ENCODE measurements at places on chromosomes 2 and 18.

DNA sequence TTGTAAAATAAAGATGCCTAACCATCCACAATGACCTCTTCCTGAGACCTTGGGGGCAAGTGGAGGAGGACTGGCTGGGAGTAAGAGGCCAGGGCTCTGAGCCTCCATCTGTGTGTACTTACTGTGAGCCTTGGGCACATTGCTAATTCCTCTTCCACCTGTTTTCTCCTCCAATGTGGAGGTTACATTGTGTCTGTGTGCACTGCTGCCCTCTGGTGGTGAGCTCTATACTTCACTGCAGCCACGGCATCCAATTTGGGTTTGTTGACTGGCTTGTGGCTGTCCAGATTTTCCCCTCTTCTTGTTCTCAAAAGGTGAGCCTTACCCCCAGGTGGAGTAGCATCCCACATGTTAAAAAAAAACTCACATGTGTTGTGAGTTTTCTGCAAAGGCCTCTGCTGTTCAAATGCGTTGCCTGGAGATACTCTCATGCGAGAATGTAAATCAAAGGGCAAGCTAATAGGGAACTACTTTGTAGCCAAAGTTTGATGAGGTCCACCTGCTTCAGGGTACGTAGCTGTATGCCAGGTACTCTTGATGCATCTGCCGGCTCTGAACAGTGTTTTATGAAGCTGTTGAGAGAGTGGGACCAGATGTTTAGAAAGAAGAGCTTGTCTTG is 80.8 kb downstream of the APOB start:
- peak; percentile 29 for DNase-seq

- no peak for DNase-seq
These were observed 284.7 kb downstream of the IRS1 start for GRCh38 chr2:226514895-226515294.

GRCh38 chr2:134668821-134669220 is 50.0 kb downstream of the TMEM163 start:
- peak; percentile 35 for DNase-seq

DNA sequence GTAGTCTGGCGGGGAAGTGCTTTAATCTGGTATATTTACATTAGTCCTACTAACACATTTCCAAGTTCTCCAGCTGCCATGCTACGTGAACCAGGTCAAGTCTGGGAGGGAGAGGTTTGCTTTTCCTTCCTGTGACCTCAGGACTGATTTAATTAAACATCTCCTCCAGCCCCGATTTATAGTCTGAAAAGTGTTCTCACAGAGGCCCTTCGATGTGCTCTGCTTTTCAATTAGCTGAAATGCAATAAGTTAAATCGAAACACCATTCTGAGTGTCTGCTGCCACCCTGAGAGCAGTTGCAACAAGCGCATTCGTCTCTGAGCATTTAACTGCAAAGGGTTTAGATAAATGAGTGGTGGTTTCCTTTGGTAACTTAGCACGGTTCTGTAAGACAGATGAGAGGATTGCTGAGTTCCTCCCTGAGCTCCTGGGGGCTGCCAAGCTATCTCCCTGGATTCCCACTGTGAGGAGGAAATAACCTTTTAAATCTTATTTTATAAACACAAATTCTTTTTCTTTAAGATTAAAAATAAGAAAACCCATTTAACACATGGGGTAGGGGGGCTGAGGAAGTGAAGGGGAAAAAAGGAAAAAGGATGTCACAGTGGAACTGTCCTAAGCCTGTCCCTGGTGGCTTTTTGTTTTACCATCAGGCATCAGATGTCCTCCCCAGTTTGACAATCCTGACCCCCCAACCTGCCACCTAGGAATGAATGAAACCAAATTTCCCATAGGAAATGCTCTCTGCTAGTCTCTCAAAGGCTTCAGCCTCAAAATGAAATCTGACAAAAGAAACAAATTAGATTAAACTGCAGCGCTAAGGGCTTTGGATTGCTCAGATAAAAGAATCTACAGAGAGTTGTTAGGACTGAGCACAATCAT is 56.5 kb upstream of the CREB1 start:
- peak; percentile 40 for DNase-seq

GRCh38 chr2:64398516-64399129 is 55.3 kb upstream of the LGALSL start:
- no peak for DNase-seq

DNA sequence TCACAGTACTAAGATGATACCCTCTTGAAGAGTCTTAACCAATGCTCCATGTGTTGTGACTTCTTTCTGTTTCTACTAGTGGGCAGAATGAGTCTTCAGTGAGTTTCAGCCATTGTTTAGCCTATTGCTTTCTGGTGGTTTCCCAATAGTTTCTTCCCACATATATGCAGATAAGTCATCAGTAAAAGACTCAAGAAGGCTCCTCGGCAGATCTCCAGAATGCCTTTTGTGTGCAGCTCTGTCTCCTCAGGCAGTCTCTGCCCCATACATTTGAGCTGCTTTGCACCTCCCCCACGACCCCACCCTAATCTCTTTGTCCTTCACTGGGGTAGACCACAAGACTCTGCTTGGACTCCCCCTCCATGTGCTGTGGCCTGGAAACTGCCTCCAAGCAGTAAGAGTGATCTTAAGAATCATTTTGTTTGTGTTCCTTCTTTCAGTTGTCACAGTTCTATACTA is 71.6 kb upstream of the CHRNA1 start:
- no peak for DNase-seq

GRCh38 chr2:231391981-231392380 is 3.5 kb upstream of the B3GNT7 start:
- DNase-seq: no peak

DNA sequence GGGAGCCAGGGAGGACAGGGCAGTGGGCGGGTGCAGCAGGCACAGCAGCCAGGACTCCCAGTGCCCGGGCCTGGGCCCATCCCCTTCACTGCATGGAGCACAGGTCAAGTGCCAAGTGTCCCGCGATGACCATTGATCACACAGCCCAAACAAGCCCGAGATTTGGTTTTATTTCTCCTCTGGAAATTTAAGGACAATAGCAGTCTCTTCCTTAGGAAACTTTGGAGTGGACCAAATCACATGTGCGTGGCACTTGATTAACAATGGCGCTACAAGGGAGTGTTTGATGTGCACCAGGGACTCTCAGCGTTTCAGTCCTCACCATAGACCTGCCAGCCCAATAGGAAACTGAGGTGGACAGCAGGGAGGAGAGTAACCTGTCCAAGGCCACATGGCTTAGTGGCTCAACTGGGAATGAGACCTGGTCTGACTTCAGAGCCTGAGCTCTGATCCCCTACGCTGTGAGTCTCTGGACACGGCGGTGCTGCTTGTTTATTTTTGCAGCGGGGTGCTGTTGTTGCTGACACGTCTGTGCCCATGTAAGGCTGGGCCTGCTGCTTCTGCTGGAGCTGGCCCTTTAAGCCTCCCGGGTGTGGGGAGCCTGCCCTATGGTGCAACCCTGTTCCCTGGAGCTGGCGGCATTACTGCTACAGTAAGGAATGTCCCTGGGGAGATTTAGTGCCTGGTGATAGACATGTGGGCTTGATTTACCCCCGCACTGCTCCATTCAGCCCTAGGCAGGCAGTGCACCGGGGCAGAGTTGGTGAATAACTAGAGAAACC is 194.2 kb downstream of the INHBB start:
- DNase-seq: no peak

GRCh38 chr2:33497221-33497650 is 20.8 kb downstream of the RASGRP3 start:
- no peak for DNase-seq

DNA sequence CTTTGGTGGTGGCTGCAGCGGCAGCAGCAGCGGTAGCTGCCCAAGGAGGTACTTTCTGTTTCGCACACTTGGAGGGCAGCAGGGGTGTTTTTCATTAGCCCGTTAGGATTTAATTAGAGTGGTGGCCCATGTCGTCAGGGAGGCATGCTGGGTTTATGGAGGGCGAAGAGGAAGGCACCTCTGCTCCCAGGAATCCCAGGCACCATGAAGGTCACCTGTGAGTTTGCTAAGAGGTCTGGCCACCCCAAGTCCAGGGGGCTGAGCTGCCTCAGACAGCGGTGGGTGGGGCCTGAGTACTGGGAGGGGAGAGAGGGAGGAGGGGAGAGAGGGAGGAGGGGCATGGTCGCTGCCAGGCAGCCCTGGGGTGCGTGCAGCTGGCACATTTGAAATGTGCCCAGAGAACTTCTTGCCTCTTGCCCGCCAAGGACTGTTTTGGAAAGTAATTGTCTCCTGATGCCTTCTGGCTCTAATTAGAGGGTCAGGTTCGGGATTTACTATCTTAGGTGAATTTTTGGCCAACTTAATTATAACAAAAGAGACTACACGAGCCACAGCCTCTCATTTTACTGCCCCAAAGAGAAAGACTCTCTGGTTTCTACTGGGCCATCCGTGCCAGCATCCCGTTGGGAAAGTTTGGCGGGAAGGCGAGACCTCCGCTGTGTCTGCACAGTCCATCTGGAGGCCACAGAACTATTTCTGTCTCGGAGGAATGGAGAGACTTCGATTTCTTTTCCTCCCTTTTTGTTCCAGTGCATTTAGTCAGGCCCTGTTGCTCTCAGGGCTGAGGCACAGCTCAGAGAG is 62.0 kb downstream of the GLI2 start:
- DNase-seq: no peak

GRCh38 chr2:150141226-150142001 is 346.1 kb downstream of the RND3 start:
- no peak for DNase-seq

GRCh38 chr2:31384771-31385276 is 29.7 kb downstream of the XDH start:
- DNase-seq: no peak

DNA sequence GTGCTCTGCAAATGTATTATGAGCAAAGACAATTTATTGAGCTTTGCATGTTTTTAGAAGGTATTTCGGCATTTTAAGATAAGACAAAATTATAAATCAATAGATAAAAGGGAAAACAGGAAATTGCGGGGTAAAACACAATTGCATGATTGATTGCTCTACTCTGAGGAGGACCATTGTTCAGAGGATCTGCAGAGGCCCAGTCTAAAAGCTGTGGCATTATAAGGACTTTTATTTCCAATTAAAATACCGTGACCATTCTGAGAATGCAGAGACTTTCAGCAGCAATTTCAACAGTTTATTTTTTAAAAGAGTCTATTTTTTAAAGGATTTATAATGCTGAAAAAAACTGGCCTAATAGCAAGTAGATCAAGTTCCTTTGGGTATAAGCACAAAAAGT is 62.0 kb downstream of the TPGS2 start:
- no peak for DNase-seq

DNA sequence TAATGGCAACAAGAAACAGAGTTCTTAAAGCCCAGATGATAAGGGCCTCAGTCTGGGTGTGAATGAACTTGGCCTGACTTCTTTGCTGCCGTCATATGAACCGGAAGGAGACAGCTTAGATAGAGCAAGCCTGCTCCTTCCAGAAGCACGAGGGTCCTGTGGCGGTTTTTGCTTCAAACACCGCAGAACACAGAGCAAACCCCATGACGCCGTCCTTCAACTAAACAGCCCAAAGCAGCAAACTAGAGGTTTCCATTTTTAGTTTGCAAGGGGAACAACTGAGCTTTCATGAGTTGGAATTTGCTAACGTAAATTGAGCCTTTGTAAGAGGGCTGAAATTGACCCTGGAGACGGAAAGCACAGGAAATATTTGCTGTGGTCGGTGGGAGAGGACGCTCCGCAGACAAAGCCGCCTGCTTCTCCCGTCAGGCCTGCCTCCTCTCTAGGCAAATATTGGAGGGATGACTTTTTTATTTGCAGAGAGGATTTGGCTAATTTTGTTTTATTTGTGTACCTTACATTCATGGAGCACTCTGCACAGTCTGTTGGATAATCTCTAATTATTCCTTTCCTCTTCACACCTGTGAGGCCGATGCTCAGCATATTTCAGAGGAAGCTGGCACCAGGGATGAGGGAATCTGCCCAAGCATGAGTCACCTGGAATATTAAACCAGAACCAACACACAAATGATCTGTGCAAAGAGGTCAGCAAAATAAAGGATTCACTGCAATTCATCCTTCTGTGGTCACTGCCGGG is 134.0 kb upstream of the NCK2 start:
- no peak for DNase-seq

GRCh38 chr2:164813535-164813934 is 28.1 kb downstream of the COBLL1 start:
- DNase-seq: no peak

Measured in right lung (tissue), 10 donors.